ENCODE measurements at places on chromosomes 12 and 14.

- no peak for DNase-seq
Observed at GRCh38 chr14:67263499-67264149, 22.4 kb downstream of the PALS1 start.

DNA sequence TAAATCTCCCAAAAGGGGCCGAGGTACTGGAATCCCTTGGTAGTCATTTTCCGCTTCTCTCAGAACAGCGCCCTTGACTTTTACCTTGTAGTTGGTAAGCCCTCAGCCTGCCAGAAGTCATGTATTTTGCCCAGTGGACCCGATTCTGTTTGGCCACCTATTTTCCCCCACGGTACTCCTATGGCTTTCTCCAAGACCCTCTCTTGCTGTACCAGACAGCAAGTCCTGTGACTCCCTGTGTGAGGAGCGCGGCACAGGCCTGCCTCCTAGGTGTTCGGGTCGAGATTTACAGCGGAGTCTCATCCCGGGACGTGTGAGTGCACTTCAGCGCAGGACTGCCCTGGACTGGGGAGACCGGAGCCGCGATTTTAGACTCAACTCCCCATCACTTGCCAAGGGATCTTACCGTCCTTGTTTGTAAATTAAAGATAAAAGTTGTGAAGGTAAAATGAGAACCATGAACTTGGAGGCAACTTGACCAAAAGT lies 1.1 kb upstream of the MBD6 start:
- DNase-seq, result no peak

DNA sequence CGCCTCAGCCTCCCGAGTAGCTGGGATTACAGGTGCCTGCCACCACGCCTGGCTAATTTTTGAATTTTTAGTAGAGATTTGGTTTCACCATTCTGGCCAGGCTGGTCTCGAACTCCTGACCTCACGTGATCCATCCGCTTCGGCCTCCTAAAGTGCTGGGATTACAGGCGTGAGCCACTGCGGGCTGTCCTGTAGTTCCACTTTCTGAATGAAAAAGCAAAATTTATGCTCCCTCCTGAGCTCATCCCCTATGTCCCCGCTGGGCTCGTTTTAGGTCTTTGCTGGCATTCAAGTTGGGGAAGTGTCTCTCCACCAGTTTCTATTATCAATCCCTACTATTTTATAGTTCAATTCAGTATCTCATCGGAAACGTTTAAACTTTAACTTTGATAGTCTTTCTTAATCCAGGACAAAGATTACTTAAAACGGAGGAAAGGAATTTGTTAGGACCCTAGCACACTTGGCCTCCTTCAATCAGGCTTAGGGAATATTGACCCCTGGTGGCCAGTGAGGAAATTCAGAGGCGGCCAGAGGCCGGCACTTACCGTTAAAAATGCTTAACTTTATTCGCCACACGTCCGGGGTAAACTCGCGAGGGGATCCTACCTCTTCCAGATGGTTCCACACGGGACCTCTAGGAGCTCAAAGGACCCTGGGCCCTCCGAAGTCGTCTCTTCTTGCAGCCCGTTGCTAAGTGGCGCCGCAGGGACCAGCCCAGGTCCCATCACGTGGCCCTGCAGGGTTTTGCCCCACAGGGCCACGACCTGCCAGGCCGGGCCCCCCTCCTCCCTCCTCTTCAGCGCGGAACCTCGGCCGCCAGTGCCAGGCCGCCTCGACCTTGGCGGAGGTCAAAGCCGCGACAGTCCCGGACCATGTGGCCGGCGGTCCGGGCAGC lies 11.4 kb upstream of the DNAL1 start:
- no peak for DNase-seq

DNA sequence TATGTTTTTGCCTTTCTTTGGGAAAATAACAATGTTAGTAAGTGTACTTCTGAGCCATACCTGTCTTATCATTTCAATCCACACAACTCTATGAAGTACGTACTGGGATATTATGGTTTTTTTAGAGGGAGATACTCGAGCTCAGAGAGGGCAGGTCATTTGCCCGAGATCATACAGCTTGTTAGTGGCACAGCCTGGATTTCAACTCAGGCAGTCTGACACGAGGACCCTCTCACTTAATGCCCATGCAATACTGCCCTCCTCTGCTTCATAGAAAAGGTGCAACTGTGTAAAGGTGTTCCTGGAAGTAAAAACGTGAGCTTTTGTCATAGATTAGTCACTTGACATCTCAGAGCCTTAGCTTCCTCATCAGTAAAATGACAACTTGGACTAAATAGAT lies 128.0 kb downstream of the NDUFA12 start:
- DNase-seq, result no peak

DNA sequence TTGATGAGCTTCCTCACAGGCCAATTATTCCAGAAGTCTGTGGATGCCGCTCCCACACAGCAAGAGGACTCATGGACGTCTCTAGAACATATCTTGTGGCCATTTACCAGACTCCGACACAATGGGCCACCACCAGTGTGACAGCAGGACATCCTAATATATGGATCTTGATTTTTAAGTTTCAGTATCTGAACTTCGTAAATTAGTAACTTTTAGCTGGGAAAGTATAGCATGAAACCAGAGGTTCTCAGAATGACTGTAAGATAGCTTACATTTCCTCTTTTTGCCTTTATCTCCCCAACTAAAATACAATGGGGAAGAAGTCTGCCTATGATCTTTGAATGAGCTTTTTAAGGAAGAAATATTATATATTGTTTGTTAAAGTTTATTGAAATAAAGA lies 87.0 kb downstream of the DNAI7 start:
- DNase-seq, result no peak

DNA sequence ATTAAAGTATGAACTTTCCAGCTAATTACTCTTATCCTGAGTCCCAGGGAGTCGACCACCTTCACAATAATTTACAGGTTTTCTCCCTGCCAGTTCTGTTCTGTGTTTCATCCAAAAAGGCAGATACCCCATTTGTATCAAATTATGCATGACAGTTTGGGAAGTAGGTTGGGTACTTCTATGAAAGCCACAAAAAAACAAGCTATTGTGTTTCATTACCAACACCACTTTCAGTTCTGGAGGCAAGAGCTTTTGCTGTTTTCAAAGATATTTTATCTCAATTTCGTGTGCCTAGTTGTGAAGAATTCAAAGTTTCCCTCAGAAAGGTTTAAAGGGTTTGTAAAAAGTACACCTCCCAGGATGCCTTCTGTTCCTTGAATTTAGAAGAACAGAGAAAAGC lies 557.4 kb downstream of the FLRT2 start:
- DNase-seq, result no peak

GRCh38 chr14:35829449-35829848 lies 3.3 kb downstream of the BRMS1L start:
- DNase-seq, result no peak

- peak; percentile 92 for DNase-seq
Observed at GRCh38 chr12:57088354-57089270, at the start of gene NAB2. Gene NAB2 (plus strand): TSS chr12:57089114. CDS start chr12:57089272, 158 bp downstream.

DNA sequence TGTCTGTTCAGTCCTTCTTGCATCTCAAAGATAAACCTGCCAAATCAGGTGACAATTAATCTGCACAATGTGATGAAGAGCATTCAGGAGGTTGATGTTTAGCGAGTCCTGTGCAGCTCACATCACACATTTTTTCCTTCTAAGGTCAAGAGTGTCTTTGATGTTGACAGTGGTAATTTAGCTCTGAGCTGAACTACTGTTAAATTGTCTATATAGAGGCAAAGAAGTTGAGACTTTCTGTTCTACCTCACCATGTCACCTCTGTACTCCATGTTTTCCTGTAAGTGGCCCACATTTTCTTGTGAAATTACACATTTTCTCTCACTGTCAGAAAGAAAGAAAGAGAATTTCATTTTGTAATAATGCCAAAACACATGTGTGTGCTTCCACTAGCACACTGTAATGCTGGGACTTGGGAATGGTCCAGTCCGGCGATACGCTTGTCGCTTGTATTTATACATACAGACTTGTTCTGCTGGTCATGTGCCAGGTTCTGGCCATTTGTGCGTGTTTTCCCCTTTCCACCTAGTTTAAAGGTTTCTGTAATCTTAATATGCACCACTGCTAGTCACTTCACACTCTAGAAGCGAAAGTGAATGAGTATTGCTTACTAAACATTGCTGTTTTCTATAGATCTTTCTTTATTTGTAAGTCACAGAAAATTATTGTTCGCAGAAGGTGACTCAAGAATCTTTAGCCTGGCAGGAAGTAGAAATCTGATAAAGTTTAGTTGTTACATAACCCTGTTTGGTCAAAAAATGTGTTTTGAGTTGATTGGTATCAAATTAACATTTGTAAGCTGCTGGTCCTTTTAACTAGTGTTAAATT lies 328.9 kb downstream of the TMTC2 start:
- DNase-seq, result no peak

DNA sequence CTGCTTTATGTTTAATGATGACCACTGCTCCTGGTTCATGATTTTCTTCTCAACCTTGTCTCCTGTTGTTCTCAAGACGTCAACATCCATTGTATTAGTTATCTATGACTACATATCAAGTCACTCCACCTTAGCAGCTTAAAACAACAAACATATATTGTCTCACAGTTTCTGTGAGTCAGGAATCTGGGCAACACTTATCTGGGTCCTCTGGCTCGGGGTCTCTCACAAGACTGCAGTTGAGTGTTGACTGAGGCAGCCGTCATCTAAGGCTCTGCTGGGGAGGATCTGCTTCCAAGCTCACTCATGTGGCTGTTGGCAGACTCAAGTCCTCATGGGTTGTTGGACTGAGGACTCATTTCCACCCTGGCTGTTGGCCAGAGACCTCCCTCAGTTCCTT lies 27.3 kb upstream of the FRS2 start:
- DNase-seq, result no peak

DNA sequence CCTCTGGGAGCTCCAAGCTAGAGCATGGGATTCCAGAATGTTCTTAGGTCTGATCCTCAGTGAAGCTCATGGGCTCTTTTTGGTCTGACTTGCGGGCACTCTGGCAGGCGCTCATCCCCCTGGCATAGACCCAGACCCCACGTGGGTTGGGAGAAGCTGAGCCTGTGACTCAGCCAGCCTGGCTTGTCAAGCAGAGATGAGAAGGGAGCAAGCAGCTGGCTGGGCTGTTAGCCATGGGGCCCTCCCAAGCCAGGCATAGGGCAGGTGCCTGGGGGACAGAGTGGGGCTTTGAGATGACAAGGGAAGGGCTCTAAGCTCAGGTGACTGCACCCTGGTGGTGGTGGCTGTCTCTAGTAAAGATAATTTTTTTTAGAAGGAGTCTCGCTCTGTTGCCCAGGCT lies 80.3 kb upstream of the NOS1 start:
- no peak for DNase-seq

- no peak for DNase-seq
Observed at GRCh38 chr12:130486146-130486435, 148.4 kb downstream of the PIWIL1 start.

- DNase-seq, result no peak
Observed at GRCh38 chr12:52791271-52792184, 4.4 kb downstream of the KRT3 start.

- DNase-seq, result no peak
Observed at GRCh38 chr12:47776471-47777143, 3.6 kb downstream of the SLC48A1 start.

DNA sequence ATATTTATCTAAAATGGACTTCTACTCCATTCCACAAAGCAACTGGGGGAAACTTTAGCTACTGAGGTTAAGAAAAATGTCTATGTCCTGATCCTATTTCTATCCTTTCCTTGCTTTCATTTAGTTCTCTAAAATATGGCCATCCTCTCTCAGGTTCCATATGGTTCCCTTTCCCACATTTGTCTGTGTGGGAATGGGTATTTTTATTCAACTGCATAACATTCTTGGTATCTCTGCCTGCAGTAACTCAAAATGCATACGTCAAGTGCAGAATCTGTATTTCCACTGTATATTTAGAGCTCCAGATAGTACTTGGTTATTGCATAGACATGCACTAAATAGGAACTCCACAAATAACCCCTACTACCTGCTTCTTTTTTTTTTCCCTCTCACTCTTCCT lies 130.6 kb upstream of the BTG1 start:
- no peak for DNase-seq

GRCh38 chr12:70400124-70400523 lies 34.0 kb downstream of the KCNMB4 start:
- no peak for DNase-seq

DNA sequence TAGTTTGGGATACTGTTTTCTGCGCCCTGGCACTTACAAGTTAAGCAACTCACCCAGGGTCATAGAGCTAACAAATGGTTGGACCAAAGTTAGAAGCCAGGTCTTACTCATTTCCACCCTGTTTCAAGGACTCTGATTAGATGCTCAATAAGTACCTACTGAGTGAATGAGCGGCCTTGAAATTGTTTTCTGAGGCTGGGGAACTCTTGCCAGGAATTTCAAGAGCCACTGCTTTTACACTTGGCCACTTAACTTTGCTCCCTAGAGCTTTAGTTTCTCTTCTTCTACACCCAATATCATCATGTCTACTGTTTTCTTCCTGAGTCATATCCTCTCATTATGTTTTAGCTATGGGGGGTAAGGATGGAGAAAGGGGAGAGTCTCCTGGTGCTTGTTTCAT lies 431.6 kb downstream of the ZFP36L1 start:
- no peak for DNase-seq

DNA sequence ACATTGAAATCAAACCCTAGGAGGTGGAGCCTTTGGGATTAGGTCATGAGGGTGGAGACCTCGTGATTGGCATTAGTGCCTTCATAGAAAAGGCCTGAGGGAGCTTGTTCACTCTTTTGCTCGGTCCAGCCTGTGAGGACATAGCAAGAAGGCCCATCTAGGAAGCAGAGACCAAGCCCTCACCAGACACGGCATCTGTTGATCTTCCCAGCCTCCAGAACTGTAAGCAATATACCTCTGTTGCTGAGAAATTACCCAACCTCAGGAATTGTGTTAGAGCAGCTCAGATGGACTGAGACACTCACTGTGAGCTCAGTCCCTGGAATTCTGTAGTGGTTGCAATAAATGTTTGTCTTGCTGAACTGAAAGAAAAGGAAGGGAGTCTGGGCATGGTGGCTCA lies 116.2 kb upstream of the MAP1LC3B2 start:
- no peak for DNase-seq

DNA sequence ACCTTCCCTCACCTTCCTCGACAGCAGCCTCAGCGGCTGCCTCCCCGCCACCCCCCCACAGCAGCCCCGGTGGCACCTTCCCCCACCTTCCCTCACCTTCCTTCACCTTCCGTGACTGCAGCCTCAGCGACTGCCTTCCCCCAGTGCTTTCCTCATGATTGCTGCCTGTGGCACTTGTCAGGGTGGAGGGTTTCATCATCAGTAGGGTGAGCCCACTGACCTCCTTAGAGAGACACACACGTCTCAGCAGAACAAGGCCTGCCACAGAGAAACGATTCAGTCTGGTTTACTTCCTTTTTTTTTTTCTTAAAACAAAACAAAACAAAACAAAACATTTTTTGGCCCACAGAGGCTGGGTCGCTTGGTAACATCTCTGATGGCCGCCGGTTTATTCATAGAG lies 75.0 kb downstream of the EP400 start:
- no peak for DNase-seq

DNA sequence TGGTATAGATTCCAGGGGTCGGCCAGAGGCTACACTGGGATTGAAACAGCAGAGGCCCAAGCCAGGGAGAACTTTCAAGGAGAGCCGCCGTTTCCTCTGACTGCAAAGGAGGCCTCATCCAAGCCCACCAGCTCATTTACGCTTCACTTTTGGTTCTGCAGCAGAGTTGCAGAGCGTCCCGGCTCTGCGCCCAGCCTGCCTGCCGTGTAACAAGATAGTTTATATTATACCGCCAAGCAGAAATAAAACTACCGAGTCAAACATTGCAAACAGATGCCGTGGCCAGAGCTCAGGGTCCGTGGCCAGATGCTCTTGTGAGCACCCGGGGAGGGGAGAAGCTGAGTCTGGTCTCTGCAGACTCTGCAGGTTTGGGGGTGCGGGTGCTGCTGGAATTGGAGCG lies 60.7 kb upstream of the TBX3 start:
- DNase-seq, result no peak

- DNase-seq, result no peak
Observed at GRCh38 chr14:93533437-93533836, 102.7 kb downstream of the UNC79 start.
